ENCODE measurements at places on chromosomes 7 and 10. TPM values are rescaled to one million over a fixed set of nuclear protein-coding genes. Genes with fewer than 3 reads are reported as not detected.
A peak's percentile ranks its signal among the peaks of the same experiment; 100 is the strongest.

DNA sequence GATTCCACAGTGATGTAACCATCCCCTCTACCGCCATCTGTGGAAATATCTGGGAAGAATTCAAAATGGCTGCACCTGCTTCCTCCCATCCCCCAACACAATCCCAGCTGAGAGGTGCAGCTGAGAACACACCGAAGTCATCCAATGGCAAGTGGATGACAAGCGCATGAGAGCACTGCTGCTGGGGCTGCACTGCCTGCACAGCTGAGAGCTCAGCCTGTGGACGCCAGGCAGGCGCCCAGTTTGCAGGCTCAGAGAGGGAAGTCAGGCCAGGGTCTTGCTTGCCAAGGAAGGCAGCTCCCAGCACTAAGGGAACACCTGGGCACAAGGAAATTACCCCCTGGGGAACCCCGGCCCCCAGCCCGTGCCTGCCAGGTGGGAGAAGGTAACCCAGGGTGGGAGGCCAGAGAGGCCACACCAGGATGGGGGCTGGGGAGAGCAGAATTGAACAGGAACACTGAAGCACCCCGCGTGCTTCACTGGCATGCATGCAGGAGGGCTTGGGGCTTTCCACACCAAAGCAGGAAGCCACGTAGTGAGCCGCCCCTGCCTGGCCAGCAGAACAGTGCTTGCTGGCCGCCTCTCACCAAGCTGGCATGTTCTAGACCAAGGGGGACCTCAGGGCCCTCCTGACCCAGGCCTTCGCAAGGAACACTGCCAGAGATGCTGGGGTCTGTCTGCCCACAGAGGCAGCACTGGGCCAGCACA, 46.2 kb downstream of the FAM53B start:
- peak; percentile 29 for DNase-seq
- H3K36me3 ChIP-seq, result peaks cover 8% of the 10 kb centered on the region
- H3K27me3 ChIP-seq, result no peaks in the 10 kb centered on the region

GRCh38 chr10:46306516-46307184, 19.9 kb downstream of the ANTXRL start:
- no peaks in the 10 kb centered on the region for H3K4me1 ChIP-seq
- H3K4me3 ChIP-seq, result no peak overlapping the region
- H3K27ac ChIP-seq, result no peak overlapping the region
- H3K27me3 ChIP-seq, result no peaks in the 10 kb centered on the region
- H3K36me3 ChIP-seq, result no peaks in the 10 kb centered on the region

DNA sequence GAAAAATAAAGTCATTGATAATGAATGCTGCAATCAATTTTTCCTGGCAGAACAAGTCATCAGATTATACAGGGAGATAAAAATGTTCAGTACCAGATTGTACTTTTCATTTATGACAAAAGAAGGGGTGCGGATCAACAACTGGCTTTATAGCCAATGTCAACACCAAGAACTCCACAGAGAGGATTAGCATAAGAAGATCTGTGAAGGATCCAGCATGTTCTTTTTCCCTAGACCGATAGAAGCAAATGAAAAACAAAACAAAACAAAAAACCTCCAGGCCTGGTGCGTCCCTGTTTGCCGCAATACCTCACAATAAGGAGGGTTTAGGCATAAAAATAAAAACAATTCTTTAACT, 34.7 kb upstream of the PRKAR2B start:
- no peak overlapping the region for H3K4me3 ChIP-seq
- no peaks in the 10 kb centered on the region for H3K4me1 ChIP-seq
- no peak for DNase-seq
- no peaks in the 10 kb centered on the region for H3K27me3 ChIP-seq

Gene FOXI2
- total RNA-seq, result 1.1 TPM

DNA sequence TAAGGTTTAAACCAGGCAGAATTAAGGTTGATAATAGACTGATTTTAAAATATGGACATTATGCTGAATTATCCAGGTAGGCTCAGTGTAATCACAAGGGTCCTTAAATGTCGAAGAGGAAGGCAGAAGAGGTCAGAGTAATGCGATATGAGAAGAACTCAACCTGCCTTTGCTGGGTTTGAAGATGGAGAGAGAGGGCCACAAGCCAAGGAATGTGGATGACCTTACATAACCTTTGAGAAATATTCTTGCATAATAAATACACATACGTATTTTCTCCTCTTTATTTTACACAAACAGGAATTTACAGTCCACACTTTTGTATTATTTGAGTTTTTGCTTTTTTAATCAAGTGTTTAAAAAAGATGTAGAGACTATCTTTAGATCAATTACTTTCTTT, 88.5 kb downstream of the ST7 start:
- no peak overlapping the region for H3K27ac ChIP-seq
- H3K36me3 ChIP-seq, result no peaks in the 10 kb centered on the region
- no peak overlapping the region for H3K4me3 ChIP-seq
- DNase-seq, result no peak
- H3K27me3 ChIP-seq, result no peaks in the 10 kb centered on the region

DNA sequence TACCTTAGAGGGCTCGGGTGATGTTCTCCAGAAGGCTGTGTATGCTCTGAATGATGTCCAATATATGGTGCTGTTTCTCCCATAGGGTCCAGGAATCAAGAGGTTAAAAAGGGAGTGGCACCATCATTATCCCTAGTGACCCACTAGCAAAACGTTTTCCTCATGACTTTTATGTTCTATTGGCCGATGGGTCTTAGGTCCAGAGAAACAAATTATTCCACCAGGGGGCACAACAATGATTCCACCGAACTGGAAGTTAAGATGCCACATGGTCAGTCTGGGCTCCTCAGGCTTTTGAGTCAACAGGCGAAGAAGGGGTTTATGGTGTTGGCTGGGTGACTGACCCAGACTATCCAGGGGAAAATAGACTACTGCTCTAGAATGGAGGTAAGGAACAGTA, 256.1 kb downstream of the COBL start:
- no peaks in the 10 kb centered on the region for H3K27me3 ChIP-seq
- H3K36me3 ChIP-seq, result no peaks in the 10 kb centered on the region
- H3K27ac ChIP-seq, result no peak overlapping the region
- no peak overlapping the region for H3K4me3 ChIP-seq

DNA sequence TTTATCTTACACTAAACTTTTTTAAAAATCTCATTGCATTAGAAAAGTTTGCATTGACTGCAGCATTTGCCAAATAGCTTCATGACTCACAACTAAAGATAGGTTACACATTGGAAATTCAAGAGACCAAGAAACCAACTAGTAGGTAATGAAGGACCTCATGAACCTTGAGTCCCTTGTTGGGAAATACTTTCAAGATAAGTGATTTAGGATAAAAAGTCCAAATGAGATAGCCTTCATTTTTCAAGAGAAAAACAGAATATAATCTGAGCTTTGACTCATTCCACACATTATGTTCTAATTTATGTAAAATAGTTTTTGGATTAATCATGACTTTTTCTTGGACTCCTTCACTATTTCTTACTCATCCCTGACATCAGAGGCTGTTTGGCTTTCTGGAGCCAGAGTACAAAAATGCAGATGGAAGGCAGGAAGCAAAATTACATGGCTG, 13.1 kb upstream of the LIPF start:
- H3K4me1 ChIP-seq, result no peaks in the 10 kb centered on the region
- peak; percentile 2 for DNase-seq
- no peak overlapping the region for H3K4me3 ChIP-seq
- no peaks in the 10 kb centered on the region for H3K27me3 ChIP-seq
- H3K27ac ChIP-seq, result no peak overlapping the region

- no peaks in the 10 kb centered on the region for H3K27me3 ChIP-seq
- peak overlapping the region; percentile 92 for H3K4me3 ChIP-seq
- no peaks in the 10 kb centered on the region for H3K36me3 ChIP-seq
Measured at GRCh38 chr10:119651514-119652360, 557 bp downstream of the BAG3 start.

GRCh38 chr7:35255443-35256255, 1.7 kb upstream of the TBX20 start:
- H3K27me3 ChIP-seq, result peaks cover 84% of the 10 kb centered on the region
- H3K4me3 ChIP-seq, result no peak overlapping the region
- H3K27ac ChIP-seq, result no peak overlapping the region
- no peaks in the 10 kb centered on the region for H3K4me1 ChIP-seq
